Nephron progenitor cell (in vitro differentiated cells): ENCODE measurements at places on chromosomes 6 and 20.

DNA sequence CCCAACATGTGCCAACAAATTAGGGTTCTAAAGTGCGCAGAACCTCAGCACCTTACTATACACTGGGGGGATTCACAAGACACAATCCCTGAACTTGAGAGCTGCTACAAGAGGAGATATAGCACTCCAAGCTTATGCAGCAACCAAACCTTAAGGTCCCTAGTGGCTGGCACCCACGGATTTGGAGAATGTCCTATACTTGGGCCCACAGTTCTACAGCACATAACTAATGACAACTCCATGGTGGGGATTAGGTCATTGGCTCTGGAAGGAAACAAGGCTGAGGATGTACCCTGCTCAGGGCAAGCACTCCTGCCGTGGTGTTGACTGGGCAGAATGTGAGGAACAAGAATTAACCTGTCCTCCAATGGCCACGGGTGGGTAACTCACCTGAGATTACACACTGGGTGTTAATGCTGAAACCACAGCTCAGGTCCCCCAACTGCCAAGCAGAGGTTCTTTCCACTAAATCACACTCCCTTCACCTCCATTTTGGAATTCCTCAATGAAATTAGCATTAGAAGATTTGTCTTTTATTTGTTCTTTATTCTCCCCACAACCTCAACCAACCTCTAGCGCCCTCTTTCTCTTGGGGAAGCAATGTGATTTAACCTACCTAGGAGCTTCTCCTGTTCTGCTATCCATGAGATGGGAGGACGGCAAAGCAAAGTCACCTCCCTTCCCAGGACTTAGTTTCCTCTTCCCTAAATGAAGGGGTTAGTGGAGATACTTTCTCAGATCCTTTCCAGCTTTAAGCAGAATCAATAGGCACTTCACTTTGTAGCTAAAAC is 32.0 kb downstream of the TRERF1 start:
- DNase-seq: no peak

GRCh38 chr6:118993803-118994251 is 58.9 kb upstream of the MCM9 start:
- no peak for DNase-seq

DNA sequence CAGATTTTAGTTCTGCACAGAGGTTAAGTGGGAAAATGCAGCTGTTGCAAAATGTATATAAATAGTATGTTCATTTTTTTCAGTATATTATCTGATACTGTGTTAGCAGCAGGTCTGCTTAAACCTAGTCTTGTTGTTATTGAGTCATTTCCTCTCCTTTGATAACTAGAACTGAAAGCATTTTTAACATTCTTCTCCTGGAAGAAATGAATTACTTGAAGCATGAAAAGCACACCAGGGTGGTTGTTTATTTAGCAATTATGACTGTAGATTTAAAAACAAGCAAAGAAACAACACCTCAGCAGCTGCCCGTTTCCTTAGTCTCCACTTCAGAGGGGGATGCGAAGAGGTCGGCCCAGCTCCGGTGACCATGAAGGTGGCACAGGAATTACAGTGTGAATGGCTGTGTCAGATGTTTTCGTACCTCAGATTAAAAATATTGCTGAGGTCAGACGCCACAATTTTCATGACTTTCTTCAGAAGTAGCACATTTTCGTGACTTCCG is 53.5 kb downstream of the GOPC start:
- no peak for DNase-seq

DNA sequence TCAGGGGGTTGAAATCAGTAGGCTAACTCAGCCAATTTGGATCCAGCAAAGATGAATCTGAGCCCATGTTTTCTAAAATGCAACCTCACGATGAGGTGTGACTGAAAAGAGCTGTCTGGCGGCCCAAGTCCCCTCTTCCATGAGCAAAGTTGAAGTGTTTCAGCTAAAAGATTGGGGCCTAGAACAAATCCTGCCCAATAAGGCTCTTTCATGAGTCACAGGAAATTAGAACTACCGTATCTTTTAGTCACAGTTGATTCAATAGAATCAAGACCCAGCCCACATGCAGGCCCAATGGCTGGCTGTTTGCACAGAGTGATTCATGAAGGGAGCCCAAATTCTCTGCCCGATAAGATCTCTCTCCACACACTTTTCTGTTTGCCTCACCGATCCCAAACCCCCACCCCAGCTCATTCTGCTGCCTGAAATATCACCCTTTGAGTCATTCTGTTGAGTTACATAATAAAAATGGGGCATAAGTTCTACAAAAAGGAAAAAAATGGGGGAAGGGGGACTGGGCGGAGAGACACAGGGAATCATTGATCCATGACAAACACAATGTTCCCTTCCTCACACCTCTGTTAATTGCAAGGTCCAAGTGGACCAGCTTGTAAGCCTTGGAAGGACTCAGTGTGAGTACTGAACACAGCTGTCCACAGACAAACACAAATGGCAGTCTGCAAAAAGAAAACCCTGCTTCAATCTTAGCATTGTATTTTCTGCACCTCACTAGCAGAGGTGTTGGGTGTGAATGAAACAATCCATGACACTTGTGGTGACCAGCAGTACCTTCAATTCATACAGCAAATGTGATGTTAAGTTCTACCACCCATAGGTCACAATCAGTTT is 13.8 kb downstream of the FOXQ1 start:
- DNase-seq: no peak

- DNase-seq: no peak
These were observed 308.9 kb upstream of the EXOC2 start for GRCh38 chr6:1001655-1002349.

GRCh38 chr6:30599625-30600324 is 17.3 kb downstream of the PPP1R10 start:
- DNase-seq: no peak

- no peak for DNase-seq
These were observed 611.2 kb downstream of the UTRN start for GRCh38 chr6:144896289-144896688.

- DNase-seq: peak; percentile 51
These were observed 102.8 kb downstream of the MOXD1 start for GRCh38 chr6:132298344-132298949.

GRCh38 chr6:15429141-15430110 is 183.6 kb downstream of the JARID2 start:
- DNase-seq: no peak

DNA sequence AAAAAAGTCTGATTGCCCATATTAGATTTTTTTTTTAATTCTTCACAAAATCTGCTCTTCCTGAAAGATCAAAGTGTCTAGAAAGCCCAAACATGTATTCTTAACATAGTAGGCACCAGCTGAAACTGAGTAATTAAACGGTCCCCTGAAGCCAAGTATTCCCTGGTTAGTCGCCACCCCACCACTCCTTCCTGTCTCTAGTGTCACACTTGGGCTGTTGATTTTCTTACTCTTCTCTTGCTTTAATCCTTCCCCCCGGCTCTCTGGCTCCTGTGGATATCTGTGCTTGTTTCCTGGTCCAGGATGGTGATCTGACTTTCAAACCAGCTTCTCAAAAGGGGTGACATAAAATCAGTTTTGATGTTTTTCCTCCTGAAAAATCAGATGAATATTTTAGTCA is 162.9 kb downstream of the QKI start:
- no peak for DNase-seq
